ENCODE measurements at places on chromosomes 6 and 20.

- DNase-seq = peak; percentile 89
Measured at GRCh38 chr6:43798688-43799444, 28.9 kb downstream of the VEGFA start.

DNA sequence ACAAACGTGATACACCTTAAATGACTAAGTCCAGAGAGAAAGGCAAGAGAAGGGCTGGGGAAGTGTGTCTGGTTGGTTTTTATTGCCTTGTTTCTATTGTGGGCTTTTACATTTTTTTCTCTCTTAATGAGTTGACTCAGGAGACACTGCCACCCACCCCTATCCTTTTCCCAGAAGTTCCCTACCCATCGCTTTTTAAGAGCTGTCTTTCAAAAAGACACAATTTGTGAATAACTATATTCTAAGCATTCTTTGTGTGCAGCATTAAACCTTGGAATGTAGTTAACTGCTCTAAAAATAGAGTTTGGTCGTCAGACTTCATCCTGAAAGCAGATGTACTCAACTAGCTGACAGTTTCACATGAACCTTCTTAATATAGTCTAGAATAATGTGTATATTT lies 174.9 kb downstream of the ISM1 start:
- DNase-seq = no peak

DNA sequence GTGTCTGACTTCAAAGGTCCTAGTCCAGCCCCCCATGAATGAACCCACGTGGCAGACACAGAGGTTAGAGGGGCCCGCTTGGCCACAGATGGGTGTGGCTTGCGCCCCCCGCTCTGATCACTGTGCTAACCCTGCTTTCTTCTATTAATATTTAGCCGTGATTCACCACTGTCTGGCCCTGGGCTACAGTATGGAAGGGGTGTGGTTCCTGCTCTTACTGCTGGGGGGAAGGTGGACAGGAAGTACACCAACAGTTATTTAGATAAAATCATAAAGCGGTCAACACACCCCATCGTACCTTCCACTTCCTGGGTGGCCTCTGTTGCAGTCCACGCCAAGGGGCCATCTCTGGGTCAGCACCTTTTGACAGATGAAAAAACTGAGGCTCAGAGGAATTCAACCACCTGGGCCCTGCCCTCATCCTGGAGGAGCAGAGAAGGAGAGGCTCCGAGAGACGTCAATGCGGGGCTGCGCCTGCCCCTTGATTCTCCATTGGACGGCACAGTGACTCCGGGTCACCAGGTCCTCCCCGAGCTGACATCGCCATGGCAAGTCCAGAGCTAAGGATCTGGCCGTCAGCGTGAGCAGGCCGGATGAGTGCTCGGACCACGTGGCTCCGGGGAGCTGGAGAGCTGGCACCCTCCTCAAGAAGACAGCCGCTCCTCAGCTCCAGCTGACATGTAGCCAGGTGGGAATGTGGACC lies 206.3 kb downstream of the PREX1 start:
- DNase-seq = peak; percentile 66

- no peak for DNase-seq
Measured at GRCh38 chr6:148503703-148504102, 161.1 kb downstream of the SASH1 start.

DNA sequence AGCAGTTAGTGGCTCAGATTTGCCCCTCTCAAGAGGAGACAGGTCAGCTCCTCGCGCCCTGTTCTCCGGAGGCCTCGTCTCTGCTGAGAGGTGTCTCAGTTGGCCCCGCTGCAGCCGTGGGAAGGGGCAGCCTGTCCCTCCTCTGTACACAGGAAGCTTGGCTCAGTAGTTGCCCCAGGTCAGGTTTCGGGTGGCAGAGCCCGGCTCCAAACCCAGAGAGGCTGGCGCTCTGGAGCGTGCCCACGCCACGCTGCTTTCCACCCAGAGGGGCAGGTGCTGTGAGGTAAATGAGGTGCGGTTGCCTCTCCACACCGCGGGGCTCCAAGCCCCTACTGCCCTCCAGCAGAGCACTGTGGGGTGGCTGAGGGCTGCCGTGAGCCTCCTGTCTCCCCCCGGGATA lies 16.0 kb downstream of the DYNLT1 start:
- DNase-seq = no peak

DNA sequence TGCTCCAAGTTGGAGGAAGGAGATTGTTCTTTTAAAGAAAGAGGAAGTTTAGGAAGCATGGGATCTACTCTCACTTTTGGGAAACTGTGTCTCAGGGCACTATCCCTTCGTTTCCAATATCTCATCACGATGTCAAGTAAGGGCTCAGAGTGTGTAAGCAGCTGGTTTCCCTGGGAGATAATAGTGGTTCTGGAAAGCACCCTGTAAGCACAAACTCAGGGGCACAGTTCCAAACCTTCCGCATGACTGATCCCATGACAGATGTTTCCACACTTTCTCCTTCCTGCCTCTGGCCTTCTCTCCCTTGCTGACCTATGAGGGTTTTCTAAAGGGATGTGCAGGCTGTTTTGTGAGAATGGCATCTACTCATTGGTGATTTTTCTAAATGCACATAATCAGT lies 33.9 kb downstream of the ADTRP start:
- no peak for DNase-seq

- no peak for DNase-seq
Measured at GRCh38 chr20:44532259-44532980, 10.6 kb upstream of the SERINC3 start.

DNA sequence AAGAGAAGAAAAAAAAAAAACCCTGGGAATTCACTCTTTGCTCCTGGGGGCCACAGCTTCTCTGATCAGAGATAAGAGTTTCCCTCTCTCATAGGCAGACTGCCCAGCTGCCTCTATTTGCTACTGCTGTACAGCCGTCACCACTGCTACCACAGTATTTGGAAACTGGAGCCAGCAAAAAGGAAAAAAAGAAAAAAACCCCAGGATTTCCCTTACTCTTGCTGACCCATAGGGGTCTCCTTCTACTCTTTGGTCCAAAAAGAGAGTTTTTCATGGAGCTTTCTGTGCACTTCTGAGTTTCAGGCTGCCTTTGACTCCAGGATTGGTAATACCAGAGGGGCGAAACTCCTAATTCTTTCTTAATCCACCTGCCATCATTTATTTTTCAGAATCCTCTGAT lies 89.7 kb downstream of the MDGA1 start:
- peak; percentile 55 for DNase-seq

GRCh38 chr6:50602292-50602691 lies 111.0 kb upstream of the TFAP2D start:
- DNase-seq = peak; percentile 17

DNA sequence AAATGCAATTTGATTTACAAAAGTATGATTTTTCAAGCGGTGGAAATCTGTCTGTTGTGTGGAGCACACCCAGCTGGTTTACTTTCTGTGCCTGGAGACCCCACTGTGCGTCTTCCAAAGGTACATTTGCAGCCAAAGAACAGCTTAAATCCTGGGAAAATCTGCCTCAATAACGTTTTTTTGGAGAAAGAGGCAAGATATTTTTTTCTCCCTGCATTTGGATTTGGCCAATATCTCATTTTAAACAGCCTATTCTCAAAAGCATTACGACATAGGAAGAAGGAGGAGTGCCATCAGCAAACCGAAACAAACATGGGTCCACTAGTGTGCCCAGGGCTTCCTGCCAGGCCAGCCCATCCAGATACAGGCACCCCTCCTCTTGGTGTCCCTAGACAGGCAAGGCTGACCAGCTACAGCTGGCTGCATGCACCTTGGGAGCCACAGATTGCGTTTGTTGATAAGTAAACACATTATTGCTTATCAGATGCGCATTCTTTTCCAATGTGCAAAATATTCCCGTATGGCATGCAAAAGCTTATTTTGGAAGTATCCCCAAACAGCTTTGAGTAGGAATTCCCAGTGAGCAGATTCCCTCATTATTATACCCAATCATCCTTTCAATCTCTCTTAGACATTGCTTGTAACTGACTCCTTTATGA lies 184.5 kb upstream of the MARCKS start:
- no peak for DNase-seq

DNA sequence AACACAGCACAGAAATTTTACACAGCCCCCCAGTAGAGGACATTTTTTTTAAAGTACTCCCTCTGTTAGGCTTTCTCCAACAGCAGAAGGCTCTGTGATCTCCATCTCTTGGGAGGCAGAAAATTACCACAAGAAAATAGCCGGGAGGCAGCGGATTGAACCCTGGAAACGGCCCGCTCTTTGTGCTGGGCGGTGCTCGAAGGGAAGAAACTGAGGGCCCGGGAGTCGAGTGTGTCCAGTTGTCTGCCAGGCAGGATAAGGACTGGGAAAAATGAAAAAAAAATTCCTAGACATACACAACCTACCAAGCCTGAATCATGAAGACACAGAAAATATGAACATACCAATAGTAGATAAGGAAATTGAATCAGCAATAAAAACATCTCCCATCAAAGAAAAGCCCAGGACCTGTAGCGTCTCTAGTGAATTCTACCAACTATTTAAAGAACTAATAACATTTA lies 31.5 kb downstream of the POM121L2 start:
- DNase-seq = no peak

GRCh38 chr6:126753606-126754005 lies 364.9 kb upstream of the RSPO3 start:
- DNase-seq = no peak

DNA sequence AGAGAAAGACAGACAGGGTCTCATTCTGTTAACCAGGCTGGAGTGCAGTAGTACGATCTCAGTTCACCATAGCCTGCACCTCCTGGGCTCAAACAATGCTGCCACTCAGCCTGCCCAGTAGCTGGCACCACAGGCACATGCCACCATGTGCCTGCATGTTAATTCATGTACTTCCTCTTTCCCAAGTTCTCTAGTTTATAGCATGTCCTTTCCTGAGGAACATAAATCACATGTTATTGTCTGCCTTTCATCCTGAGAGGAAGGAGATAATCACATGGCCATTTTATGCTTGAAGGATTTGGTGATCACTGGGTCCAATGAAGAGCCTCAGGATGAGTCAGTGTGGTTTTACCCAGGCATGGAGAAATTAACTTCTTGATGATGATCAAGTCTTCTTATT lies 47.9 kb downstream of the COL11A2 start:
- DNase-seq = no peak

DNA sequence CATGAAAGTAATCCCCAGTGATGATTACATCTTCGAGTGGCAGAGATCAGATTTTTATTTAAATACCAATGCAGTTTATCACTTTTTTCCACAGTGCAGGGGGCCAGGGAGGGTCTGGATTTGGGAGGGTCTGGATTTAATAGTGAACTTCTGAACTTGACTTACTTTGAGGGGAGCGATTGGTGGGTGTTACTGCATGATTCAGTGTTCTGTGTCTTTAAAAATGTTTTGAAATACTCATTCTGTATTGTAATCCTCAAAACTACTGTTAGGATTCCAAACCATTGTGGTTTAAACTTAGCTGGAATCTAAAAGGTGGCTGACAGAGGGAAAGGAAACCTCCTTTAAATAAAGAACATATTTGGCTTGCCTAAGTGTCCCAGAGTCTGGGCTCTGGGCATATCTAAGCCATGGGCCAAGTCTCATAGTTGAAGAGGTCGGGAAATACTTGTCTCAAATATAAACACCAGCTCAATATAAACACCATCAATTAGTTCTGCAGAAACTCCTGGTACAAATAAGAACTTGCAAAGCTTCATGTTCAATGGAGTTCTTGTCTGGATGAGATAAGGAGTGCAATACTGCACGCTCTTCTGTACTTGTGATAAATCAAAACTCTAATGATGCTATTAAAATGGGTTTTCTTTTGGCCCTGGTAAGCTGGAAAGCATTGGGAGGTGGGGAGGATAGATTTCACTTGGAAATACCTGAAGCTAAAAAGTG lies 14.4 kb downstream of the JARID2 start:
- DNase-seq = no peak

GRCh38 chr20:47727909-47728361 lies 57.3 kb downstream of the SULF2 start:
- no peak for DNase-seq

- DNase-seq = no peak
Measured at GRCh38 chr6:169271158-169271876, 17.7 kb upstream of the THBS2 start.

DNA sequence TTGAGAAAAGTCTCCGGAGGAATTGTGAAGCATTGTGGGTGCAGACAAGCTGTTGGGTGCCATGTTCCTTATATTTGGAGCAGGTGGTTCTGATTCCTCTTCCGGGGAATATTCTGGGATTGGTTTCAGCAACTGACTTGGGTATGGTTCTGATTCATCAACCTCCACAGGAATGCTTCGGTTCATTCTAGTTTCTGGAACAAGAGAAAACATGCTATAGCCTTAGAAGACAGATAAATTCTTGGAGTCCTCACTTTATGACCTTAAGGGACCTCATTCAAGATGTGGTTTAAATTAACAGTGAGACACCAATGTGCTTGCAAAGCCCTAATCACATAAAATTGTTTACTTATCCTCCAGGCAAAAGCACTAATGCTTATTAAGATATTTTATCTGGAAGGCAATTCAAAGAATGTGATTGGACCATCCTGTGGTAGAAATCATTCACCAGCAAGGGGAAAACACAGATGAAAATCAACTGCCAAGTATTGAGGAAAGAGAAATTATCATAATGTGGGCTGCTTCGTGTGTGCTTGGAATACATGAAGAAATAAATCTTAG lies 13.7 kb downstream of the TRAF3IP2 start:
- no peak for DNase-seq

DNA sequence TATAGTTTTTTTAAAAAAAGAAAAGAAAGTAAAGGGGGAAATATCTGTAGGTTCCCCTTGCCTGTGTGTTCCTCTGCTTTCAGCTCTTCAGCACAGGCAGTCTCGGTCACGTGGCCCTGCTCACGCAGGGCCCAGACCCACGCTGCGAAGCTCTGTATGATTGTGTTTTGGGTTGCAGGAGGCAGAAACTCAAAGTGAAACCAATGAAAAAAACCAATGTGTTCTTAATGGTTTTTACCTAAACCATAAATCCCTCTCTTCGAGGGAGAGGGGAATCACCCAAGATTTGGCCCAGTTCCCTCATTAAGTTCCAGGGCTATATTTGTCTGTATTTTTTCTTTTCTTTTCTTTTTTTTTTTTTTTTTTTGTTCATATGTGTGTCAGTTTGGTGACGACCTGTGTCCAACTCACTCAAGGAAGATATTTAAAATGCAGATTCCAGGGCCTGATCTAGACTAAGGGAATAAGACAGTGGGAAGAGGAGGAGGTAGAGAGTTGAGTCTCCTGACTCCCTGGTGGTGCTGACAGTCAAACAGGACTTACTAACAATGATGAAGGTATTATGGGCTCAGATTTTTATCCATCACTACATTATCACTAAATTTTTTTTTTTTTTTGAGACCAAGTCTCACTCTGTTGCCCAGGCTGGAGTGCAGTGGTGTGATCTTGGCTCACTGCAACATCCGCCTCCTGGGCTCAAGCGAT lies 33.8 kb upstream of the RREB1 start:
- DNase-seq = no peak

GRCh38 chr20:63525971-63526370 lies 5.4 kb downstream of the PPDPF start:
- DNase-seq = no peak

DNA sequence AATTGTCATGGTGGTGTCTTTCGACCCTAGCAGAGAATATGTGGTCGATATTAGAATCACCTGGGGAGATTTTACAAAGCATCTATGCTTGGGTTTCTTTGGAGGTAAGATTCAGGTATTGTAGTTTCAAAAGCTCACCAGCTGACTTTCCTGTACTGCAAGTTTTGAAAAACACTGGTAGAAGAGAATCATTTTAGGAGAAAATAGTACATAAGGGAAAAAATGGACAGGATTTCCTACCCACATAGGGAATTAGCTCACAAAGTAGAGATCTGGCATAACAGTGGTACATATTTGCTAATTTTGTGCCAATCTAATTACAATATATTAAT lies 27.4 kb upstream of the ABT1 start:
- DNase-seq = no peak

GRCh38 chr6:43803783-43804549 lies 34.0 kb downstream of the VEGFA start:
- DNase-seq = peak; percentile 52

GRCh38 chr6:4289770-4290320 lies 154.5 kb upstream of the ECI2 start:
- no peak for DNase-seq
